ENCODE measurements at places on chromosomes 11 and 22.
A peak's percentile ranks its signal among the peaks of the same experiment; 100 is the strongest.

DNA sequence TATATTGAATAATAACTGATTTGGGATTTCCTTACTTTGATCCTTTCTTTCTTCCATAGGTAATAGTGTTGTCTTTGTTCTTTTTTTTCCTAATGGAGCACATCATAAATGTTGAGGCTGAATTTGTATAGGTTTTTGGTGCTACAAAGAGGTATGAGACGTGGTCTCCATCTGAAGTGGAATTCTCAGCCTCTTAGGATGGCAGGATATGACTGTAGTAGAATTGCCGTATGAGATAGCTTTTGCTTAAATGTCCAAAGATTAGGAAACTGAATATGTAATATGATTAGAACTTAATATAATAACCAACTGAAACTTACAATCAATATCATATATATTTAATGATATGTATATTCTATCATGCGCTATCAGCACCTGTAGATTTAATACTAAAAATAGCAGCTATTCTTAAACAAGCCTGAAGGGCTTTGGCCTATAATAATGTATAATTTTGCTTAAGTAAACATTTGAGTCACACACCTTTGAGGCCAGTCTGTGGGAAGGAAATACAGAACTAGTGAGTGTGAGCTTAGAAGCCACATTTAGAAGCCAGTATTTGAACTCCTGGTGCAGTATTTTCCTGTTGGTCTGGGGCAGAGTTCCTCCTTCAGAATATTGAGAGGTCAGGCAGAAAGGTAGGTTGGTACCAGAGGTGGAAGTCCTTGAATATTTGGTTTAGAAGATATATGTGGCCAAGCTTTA lies 62.6 kb downstream of the SWAP70 start:
- DNase-seq, result peak; percentile 32

GRCh38 chr11:114061681-114062049 lies 2.2 kb downstream of the ZBTB16 start:
- no peak for DNase-seq

- DNase-seq, result no peak
Observed at GRCh38 chr11:83102834-83103233, 31.1 kb upstream of the RAB30 start.

DNA sequence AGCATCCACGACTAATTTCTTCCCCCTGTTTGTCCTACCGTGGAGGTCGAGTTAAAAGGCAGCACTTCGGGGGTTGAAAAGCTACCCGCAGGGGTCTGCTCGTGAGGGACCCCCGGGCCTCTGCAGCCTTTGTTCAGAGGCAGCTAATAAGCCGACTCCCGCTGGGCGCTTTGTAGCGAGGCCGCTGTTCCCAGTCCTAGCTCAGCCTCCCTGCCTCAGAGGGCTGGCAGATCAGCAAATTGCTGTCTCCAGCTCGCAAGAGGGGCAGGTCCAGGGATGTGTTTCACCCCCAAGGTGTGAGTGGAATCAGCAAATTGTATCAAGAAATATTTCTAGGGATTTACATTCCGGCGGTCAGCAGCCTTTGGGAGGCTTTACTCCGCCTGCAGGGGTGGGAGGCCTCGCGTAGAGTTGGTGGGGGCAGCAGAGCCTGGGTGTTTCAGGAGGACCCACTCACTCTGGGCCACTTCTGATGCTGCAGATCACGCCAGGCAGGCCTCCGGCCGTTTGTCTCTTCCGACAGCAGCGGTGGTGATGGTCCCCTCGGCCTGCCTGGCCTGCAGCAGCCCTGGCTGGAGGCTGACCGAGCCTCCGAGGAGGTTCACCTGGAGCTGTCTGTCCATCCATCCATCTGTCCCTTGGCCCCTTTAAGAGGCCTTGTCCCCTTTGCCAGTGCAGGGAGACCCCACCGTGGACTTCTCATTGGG lies 21.6 kb upstream of the KCNQ1OT1 start:
- no peak for DNase-seq

GRCh38 chr11:8332196-8332595 lies 68.5 kb upstream of the LMO1 start:
- peak; percentile 54 for DNase-seq

GRCh38 chr22:49764127-49764581 lies 63.5 kb downstream of the BRD1 start:
- no peak for DNase-seq
